Osteocyte (in vitro differentiated cells): ENCODE measurements at places on chromosomes 1 and 21. TPM values are rescaled to one million over a fixed set of nuclear protein-coding genes. Genes with fewer than 3 reads are reported as not detected.
A peak's percentile ranks its signal among the peaks of the same experiment; 100 is the strongest.

TFF2 gene
- total RNA-seq = not detected in 2 replicates

GRCh38 chr1:151934048-151934493, 24.8 kb upstream of the THEM4 start:
- no peak for DNase-seq

DNA sequence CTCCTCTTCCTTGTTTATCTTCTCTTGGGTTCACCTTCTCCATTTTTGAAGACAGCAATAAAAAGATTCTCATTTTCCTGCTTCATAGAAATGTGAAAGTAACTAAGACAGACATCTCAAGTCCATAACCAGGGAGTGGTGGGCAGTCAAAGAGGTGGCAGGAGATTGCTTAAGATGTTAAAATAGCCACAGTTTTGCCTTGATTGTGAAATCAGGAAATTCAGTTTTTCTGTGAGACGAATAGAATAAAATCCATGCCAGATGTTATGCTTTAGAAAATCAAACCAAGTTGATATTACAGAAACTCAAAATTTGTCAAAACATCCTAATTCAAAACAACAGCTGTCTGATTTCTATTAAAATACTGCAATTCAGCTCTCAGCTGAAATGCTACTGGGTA, 57.2 kb downstream of the TNN start:
- DNase-seq = no peak

S100A12 gene
- total RNA-seq = not detected in 2 replicates

CELA2A gene
- total RNA-seq = not detected in 2 replicates

- DNase-seq = no peak
Measured at GRCh38 chr1:204439621-204440375, 28.2 kb upstream of the PPP1R15B start.

LCE3E gene
- total RNA-seq = not detected in 2 replicates

LHX8 gene
- total RNA-seq = not detected in 2 replicates

DNA sequence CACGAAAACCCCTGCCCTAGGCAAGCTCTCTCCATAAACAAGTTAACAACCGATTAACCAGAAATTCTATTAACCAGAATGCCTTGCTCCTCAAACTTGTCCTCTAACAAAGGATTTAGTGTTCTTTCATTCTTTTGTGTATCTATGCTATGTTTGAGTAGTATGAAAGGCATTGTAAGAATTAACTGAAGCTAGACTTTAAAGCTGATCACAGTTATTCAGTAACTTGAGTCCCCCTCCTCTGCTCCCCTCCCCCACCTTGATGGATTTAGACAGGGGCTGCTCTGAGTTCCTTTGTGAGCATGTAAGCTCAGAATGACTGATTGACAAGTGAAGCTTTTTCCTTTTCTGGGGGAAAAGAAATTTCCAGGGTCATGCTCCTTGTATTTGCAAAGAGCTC, 257.6 kb downstream of the TTLL7 start:
- no peak for DNase-seq

C1orf87 gene
- total RNA-seq = 0.94 and 1.0 TPM in 2 replicates

DNA sequence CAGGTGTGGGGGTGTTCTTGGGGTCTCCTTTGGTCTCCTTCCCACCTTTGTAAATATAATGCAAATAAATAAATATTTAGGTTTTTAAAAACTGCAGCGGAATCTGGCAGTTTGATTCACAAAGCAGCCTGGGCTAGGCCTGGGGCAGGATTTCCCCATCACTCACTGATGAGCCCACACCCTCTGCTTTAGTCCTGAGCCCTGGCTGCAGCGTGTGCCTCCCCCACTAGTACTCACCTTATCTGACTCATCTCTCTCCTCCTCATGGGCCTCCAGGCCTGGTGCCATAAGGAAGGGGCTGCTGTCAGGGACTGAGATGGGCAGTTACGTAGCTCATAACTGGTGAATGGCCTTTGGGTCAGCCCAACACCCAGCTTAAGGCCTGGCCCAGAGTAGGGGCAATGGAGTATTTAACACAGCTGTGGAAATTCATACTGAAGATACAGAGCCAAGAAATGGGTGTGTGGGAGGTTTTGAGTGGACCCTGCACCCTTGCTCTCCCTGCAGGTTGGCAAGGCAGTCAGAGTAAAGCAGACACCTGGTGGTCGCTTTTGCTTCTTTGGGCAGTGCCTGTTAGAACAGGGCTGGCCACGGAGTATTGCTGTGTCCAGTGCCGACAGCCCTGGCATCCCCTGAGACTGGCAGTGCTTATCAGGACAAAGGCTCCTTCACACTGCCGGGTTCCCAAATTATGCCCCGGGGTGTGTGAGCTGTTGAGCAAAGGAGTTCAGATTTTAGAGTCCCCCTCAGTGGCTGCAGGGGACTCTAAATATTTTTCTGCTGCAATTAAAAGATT, 39.7 kb downstream of the AZIN2 start:
- DNase-seq = no peak

LENEP gene
- not detected in 2 replicates for total RNA-seq

GRCh38 chr1:228304766-228305395, 97.0 kb downstream of the OBSCN start:
- DNase-seq = peak; percentile 63

DNA sequence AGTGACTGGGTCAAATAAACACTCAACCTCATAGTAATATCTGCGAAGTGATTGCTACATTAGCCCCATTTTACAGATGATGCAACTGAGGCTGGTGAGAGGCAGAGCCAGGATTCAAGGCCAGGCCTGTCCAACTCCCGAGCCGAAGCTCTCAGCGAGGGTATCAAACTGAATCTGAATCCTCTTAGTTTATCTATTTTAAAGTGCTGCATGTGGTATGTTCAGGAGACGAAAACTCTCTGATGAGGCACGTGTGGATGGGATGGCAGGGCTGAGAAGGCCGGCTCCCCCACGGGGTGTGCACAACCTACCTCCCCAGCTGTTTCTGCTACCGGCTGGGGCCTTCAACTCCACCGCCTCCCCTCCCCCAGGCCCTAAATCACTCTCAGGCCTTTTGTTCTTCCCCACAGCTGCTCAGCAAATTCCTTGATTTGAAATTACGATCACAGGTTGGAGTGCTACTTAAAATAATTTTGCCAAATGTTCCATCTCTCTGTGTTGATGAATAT, 171.8 kb downstream of the TOMM20 start:
- no peak for DNase-seq

DNA sequence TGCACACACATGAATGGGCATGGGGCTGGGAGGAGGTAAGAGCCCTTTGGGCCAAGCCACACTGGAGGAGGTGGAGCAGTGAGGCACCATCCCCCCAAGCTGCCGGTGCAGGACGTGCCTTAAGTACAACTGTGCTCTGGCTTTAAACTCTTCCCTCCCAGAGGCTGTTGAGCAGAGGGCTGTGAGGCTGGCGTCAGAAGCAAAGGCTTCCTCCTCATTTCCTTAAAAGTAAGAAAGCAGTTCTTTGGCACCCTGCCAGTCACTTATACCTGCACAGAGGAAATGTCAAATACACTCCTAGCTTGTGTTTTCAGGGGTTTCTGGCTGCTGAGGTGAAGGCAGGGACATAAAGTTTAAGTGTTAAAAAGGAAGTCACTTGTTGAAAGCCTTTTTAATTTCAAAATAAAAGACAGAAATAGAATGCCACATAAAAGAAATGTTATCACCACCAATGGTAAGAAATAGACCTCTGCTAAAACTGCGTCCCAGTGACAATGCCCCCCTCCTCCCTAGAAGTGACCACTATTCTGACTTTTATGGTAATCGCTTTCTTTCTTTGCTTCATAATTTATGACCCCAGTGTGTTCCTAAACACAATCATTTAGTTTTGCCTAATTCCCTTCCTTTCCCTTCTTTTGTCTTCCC, 33.0 kb downstream of the LAMC2 start:
- peak; percentile 59 for DNase-seq

SLC9C2 gene
- not detected in 2 replicates for total RNA-seq

GRCh38 chr1:216425577-216425976, 2.3 kb upstream of the USH2A start:
- DNase-seq = no peak

- DNase-seq = no peak
Measured at GRCh38 chr1:155141749-155142148, 1.4 kb upstream of the DPM3 start.

- no peak for DNase-seq
Measured at GRCh38 chr1:183622013-183622412, 13.6 kb downstream of the ARPC5 start.

GRCh38 chr1:119083980-119084379, 56.5 kb downstream of the WARS2 start:
- no peak for DNase-seq

- no peak for DNase-seq
Measured at GRCh38 chr1:88891951-88892340, 579 bp upstream of the GTF2B start.

DNA sequence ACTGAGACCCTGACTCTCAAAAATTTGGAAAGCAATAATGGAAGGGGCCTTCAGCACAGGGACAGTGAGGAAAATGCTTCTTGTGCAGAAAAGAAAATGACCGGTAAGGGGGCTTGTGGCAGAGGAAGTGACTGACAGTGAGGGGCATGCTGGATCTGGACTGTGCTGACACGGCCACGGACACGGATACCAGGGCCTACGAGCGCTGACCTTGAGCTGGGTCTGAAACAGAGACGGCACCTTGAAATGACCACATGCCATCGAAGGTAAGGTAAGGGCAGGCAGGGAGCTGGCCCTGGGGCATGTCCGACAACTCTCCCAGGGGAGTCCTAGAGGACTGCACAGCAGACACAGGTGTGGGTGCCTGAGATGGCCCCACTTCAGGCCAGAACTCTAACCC, 182.1 kb downstream of the RHOU start:
- DNase-seq = no peak
